NCI-H524 (cell line): ENCODE measurements at places on chromosomes 16 and 17.
A peak's percentile ranks its signal among the peaks of the same experiment; 100 is the strongest.

GRCh38 chr16:5502467-5502869, 404.9 kb upstream of the EEF2KMT start:
- no peak for DNase-seq

DNA sequence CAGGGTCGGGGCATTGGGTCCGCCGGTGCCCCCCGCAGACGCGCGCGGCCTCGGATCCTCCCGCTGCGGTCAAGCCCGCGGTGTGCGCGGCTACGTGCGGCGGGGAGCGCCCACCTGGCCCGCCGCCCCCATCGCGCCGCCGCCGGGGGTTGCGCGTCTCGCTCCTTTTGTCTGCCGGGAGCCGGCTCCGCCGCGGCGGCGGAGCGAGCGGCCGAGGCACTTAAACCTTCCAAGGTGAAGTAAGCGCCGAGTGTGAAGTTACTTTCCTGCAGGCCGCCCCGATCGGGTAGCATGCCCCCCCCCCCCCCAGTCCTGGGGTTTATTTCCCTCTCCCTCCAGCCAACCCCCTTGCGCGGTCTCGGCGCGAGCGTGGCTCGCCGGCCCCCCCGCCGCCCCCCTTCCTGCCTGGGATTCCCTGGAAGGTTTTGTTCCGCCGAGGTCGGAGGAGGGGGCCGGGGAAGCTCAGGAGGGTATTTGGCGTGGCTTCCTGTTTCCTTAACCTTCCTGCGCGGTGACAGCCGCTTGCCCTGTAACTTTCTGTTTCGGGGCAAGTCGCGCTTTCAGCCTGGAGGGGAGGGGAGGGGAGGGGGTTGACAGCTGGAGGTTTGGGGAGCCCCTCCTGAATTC, 56.6 kb upstream of the GSE1 start:
- peak; percentile 65 for DNase-seq

DNA sequence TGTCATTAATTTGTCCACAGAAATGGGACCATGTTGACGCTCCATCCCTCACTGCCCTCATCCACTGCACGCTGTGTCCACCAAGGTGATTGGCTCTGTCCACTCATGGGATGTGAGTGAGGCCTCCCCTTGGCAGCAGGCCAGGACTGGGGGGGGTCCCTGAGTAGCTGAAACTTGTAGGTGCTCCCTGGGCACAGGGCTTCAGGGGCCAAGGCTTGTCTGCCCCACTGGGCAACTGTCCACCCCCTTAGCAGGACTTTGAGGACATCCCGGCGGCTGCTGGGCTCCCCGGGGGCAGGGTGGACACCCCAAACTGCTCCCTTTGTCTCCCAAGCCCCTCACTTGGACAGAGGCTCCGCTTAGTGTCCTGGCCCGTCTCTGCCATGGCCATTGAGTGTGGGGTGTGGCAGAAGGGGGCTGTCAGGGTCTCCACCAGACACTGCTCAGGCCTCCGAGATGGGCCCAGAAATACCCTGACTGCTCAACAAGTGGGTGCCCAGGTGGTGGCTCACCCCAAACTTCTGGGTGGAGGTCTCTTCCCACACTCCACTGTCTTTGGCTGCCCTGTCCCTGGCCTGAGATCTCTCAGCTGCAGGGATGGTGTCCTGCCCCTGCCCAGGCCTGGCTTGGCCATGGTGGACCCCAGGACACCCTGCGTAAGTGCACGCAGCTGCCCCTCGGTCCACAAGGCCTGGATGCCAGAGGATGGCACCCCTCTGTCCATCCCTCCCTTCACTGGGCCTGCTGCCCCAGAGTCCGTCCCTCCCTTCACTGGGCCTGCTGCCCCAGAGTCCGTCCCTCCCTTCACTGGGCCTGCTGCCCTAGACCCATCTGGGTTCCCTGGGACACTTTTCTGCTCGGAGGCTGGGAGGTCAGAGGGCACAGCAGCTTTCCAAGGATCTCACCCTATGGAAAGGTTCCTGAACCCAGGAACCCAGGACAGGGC, 2.9 kb upstream of the RAB40C start:
- DNase-seq, result no peak

DNA sequence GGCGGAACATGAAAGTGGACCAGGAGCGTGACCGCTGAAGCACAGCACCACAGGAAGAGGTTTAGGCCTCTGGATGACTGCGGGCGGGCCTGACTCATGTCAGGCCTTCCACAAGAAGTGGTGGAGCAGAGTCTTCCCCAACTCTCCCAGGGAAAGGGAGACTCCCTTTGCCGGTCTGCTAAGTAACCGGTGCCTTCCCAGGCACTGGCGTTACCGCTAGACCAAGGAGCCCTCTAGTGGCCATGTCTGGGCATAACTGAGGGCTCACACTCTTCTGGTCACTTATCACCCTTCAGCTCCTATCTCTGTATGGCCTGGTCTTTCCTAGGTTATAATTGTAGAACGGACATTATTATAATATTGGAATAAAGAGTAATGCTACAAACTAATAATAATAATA, 1931.9 kb downstream of the TP53TG3F start:
- DNase-seq, result peak; percentile 42

- no peak for DNase-seq
Observed at GRCh38 chr17:81400996-81401722, 5.9 kb downstream of the BAHCC1 start.

GRCh38 chr16:75555213-75555706, 792 bp downstream of the TMEM231 start:
- DNase-seq, result peak; percentile 93

- DNase-seq, result no peak
Observed at GRCh38 chr16:86455116-86455515, 55.2 kb upstream of the FOXF1 start.

DNA sequence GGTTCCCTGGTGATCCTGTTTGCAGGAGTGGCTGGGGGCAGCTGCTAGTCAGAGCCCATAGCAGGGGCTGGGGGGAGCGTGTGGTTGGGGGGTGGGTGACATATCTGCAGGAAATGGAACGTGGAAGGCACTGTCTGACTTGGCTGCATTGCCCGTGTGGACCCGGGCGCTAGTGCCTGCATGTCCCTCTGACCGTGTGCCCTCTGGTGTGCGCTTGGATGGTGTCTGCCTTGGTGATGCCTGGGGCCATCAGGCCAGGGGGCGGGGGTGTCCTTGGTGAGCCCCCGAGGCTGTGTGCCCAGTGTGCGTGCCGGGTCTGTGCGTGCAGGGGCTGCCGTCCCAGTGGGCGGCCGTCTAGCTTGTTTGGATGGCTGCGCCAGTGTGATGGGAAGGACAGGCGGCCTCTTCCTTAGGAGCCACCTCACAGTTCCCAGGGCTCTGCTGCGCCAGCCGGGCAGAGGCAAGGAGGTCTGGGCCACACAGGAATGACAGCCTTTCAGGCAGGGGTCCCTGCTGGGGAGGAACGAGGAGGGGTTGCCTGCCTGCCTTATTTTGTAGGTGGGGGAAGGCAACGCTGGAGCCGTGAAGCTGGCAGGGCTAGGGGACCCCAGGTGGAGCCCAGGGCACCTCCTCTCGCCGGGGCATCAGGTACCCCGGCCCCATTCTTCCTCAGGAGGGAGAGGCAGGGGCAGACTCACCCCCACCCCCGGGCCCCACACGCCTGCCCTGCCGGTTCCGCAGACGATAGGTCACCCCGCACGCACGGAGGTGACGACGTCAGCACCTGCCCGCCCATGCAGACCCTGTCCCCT, 693 bp downstream of the NDRG4 start:
- DNase-seq, result no peak

GRCh38 chr16:54236773-54237172, 49.8 kb downstream of the IRX3 start:
- DNase-seq, result no peak
